Stimulated activated naive B cell treated with anti-CD40 and anti-IgM and Interleukin-4, amounts not matched to agents 10 μg/mL and 1 μg/mL and 100 μg/mL, for 72 hours (primary cell): ENCODE measurements at places on chromosomes 5 and 9.
A peak's percentile ranks its signal among the peaks of the same experiment; 100 is the strongest.

- peak; percentile 66 for DNase-seq
Measured at GRCh38 chr5:132420706-132421272, 51.3 kb downstream of the SLC22A5 start.

DNA sequence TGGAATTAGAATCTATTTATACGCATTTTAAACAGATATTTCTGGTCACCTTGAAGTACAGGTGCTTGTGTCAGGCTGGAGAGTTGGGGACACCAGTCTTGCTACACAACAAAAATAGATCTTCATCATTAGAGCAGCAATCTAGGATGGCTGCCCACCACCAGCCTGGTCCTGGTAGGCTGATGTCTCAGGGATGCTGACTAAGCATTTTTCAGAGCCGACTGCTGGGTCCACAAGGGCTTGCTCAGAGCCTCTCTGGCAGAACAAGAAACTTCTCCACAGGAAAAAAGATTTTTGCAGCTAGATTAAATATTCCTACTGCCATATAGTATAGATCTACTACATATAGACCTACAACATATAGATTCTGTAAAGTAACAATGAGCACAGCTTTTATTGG lies 12.0 kb upstream of the FAM81B start:
- no peak for DNase-seq

DNA sequence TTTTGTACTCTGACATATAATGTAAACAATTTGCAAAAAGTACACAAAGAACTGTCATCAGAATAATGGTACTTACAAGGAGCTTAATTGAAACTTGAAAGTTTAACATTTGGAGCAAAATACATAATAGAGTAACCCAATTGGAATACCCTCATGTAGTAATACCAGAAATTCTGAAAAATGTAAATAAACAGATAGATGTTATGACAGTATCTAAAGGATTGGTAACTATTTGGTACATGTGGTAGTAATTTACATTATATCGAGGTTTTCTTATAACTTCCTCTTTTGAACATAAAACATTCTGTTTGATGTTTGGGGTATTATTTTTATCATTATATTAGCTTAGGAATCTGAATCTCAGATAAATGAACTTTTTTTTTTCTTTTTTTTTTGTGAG lies 211.7 kb upstream of the ELL2 start:
- no peak for DNase-seq

DNA sequence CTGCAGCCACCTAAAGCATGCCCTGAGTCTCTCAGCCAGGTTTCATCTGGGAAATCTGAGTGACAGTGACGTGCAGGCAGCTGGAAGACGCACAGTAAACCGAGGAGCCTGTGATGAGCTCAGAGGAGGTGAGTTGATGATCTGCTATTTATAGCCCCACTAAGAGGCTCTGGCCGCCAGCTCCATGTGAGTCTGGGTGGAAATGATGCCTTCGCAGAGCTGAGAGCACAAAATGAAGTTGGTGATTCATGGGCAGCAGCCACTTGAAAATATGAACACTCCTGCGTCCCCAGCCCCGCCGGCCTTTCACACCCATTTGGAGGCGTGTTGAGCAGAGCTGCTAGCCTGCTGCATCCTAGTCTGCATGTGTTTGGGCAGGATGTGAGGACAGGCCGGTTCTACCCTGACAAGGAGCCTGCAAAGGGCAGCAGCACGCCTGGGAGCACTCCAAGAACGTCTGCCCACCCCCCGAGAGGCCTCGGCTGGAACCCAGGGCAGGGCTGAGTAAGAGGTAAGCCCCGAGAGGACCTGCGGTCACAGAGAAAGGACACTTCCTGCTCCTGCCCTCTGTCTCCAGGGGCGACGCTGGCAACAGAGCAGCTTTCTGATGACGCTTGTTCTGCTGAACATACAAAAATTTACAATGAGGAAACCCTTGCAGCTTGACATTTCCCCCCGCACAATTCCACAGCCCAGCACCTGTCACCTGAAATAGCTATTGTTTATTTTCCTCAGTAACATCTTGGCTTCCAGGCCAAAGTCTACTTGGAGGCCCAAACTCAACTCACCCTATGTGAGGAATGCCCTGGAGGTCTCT lies 25.1 kb upstream of the CDKN2AIPNL start:
- peak; percentile 85 for DNase-seq

DNA sequence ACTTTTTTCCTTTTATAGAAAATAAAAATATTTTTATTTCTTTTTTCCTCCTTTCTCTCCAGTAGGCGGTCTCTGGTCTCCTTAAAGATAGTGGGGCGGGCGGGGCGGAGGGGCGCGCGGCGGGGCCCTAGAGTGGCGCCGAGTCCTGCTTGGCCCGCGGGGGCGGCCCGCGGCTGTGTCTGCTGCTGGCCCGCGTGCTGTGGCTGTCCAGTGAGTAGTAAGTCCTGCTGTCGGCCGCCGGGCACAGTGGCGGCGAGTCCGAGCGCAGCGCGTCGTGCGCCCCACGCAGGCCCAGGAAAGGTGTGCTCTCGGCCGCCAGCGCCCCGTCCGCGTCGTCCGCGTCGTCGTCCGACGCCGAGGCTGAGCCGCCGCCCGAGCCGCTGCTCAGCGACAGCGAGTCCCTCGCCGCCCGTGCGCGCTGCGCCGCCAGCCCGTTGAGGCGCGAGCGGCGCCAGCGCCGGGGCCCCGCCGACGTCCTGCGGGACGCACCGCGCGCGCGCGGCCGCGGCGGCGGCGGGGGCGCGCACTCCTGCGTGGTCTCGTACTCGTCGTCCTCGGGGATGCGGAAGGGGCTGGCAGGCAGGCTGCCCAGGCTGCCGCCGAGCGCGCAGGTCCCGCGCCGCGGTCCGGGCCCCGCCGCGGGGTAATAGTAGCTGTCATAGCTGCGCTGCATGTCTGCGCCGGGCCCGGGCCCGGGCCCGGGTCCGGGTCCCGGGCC lies 52.3 kb downstream of the PSD2 start:
- DNase-seq, result peak; percentile 70

GRCh38 chr9:77486968-77487367 lies 161.2 kb downstream of the GNA14 start:
- no peak for DNase-seq

DNA sequence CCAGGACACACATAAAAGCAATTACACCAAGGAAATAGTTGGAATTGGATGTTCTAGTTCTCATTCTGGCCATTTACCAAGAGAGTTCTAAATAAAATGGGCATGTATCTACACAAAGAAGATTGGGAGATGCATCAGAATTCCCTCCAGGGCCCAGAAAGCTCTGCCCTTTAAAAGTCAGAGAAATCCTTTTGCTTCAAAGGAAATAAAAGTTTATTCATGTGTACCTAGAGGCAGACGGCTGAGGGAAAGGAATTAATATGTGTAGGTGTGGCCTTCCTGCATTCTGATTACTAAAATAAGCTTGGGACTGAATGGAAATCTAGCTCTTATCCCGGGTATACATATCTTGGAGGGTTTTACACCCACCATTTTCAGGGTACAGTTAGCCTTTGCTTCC lies 719.4 kb downstream of the SEMA5A start:
- DNase-seq, result no peak

GRCh38 chr5:66367814-66368541 lies 223.9 kb downstream of the SREK1 start:
- DNase-seq, result no peak

DNA sequence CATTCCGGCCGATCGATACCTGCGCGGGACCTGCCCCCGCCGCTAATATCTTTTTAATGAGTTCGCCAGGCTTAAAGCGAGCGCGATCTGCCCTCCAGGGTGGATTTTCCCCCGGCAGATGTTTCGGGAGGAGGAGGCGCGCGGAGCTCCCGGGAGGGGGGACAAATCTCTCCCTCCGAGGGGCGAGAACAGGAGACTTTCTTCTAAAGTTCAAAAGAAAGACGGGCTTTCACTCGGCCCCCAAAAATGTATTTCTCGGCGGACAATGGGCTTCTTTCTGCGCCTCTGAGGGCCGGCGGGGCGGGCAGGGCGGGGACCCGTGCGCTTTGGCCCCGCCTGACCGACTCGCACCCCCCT lies 4.1 kb upstream of the PRDM12 start:
- DNase-seq, result no peak

- DNase-seq, result no peak
Measured at GRCh38 chr9:127561491-127562278, 50.4 kb upstream of the STXBP1 start.

GRCh38 chr5:83556190-83556589 lies 84.6 kb downstream of the VCAN start:
- DNase-seq, result no peak

- DNase-seq, result no peak
Measured at GRCh38 chr9:86891886-86892437, 55.3 kb downstream of the GAS1 start.

DNA sequence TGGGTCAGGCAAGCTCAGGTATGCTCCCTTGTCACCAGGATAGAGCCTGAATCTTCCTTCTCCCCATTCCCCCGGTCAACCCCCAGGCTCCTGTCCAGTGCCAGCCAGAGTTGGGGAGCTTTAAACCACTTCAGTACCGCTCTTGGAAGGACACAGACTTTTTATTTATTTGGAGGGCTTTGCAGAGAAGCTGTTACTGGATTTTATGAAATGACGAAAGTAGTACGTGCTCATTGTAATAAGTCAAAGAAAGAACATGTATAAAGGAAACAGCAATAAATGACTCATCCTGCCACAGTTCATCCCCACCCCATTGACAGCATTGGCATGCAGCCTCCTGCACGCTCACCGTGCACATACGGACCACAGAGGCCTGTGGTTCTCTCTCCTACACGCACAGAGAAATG lies 230.3 kb downstream of the AUH start:
- DNase-seq, result peak; percentile 34

DNA sequence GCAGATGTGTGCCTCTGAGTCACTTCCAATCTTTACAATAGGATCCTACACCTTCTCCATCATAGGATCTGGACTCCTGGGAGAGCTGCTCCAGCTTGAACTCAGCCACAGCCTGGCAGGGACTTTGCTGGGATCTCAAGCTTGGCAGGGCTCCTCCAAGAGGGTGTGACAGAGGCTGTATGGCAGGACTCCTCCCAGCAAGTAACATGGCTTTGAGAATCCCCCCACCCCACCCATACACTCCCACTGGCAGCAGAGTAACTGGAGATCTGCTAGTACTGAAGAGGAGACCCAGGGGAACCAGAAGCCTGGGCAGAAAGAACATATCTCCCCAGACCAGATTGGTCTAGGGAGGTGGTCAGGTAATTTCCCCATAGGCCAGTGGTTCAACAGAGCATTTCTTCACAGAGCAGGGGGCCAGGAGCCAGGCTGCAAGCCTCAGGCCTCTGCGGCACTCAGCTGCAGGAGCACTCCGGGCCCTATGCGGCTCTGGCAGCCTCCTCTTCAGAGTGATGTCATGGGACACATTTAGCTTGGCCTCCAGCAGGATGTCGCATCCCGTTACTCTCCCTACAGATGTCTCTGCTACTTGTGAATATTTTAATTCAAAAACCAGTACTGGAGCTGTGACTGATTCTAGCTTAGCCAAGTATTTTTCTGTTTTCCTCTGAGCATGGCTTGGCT lies 1.7 kb upstream of the ACSL6 start:
- DNase-seq, result no peak

GRCh38 chr5:176570044-176570443 lies 20.9 kb downstream of the CDHR2 start:
- no peak for DNase-seq

DNA sequence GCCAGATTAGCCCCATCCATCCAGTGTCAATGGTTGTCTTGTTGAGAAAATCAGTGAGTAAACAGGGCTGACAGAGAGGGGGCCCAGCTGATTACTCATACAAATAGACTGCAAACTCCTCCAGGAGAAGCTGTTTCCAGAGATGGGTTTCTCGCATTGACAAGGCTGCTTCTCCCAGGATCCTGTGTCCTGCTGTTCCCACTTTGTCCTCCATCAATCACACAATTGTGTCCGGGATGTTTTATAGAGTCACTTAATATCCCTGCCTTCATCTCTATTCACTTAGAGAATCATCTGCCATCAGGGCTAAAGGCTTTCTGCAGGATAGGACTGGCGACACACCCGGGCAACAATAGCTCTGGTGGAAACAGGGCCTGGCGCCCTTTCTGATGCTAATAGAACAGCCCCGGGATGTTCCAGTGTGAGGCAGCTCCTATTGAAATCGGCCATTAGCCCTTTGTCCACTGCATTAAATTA lies 71.7 kb upstream of the TBCA start:
- DNase-seq, result no peak

- DNase-seq, result no peak
Measured at GRCh38 chr9:20253635-20254034, 368.7 kb downstream of the MLLT3 start.

- DNase-seq, result no peak
Measured at GRCh38 chr5:32251871-32252458, 60.8 kb downstream of the MTMR12 start.

GRCh38 chr9:7363777-7364477 lies 435.7 kb downstream of the DMAC1 start:
- DNase-seq, result no peak

DNA sequence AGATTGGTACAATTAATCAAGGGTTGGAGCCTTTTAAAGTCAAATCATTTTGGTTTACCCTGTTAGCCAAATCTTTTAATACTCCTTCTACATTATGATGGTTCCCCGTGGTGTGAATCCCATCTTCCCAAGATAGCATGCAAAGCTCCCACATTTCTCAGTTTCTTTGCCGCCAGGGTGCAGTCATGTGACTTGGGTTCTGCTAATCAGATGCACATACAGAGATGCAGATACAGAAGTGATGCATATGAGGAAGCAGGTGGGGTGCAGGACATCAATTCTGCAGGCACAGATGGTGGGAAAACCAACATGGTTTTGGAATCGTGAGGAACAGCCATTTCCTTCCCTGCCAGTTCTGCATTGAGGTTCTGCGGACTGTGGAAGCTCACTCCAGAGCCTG lies 8.4 kb upstream of the MAST4 start:
- no peak for DNase-seq

- no peak for DNase-seq
Measured at GRCh38 chr9:85586684-85587083, 155.1 kb downstream of the AGTPBP1 start.

GRCh38 chr5:134523543-134524271 lies 1.8 kb upstream of the JADE2 start:
- no peak for DNase-seq

GRCh38 chr9:96460882-96461281 lies 10.9 kb downstream of the HABP4 start:
- DNase-seq, result no peak

GRCh38 chr9:87464992-87465378 lies 32.7 kb upstream of the DAPK1 start:
- no peak for DNase-seq
